ENCODE measurements at places on chromosomes 13 and 19. TPM values are rescaled to one million over a fixed set of nuclear protein-coding genes. Genes with fewer than 3 reads are reported as not detected.

DNA sequence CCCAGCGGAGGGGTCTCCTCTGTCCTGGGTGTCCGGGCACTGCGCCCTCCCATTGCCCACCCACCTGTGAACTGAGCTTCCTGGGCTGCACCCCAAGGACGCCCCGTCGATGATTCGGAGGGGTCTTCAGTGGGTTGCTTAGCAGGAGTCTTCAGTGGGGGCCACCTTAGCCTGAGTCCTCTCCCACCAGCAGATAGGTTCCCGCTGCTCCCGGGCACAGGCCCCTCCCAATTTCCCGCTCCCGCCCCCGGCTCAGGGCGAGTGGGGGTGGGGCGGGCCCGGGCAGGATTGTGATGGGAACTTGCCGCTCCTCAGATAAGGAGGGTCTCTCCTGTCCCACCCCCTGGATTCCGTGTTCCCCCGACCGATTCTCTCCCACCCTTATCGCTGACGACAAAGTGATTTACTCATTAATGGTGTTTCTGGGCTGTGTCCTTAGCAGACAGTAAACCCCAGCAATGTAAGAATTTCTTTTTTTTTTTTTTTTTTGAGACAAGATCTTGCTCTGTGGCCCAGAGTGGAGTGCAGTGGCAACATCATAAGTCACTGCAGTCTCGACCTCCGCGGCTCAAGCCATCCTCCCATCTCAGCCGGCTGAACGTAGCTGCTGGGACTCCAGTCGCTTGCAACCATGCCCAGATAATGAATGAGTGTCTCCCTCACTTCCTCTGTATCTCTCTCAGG lies 655 bp upstream of the S1PR5 start:
- no peak for DNase-seq
- H3K4me3 ChIP-seq, result peak overlapping the region; percentile 15

DNA sequence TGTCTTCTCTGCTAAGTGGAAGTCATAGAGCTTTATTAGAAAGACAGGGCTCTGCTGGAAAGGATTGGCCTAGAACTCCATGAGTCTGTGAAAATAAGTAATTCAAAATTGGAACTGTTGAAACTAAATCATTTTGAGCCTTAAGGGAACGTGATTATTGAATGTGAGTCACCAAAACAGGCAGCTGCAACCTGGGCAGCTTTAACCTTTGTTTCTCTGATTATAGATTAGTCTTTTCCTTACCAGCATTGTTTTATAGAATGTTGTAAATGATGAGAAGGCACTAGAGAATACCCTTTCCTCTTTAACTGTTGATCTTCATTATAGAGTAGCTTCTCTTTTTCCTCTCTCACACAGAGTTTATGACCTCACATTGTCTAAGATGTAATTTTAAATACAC lies 638.8 kb upstream of the SLITRK6 start:
- no peaks in the 10 kb centered on the region for H3K36me3 ChIP-seq
- H3K4me3 ChIP-seq, result no peak overlapping the region
- no peak overlapping the region for H3K27ac ChIP-seq
- no peaks in the 10 kb centered on the region for H3K4me1 ChIP-seq
- H3K27me3 ChIP-seq, result no peaks in the 10 kb centered on the region

DNA sequence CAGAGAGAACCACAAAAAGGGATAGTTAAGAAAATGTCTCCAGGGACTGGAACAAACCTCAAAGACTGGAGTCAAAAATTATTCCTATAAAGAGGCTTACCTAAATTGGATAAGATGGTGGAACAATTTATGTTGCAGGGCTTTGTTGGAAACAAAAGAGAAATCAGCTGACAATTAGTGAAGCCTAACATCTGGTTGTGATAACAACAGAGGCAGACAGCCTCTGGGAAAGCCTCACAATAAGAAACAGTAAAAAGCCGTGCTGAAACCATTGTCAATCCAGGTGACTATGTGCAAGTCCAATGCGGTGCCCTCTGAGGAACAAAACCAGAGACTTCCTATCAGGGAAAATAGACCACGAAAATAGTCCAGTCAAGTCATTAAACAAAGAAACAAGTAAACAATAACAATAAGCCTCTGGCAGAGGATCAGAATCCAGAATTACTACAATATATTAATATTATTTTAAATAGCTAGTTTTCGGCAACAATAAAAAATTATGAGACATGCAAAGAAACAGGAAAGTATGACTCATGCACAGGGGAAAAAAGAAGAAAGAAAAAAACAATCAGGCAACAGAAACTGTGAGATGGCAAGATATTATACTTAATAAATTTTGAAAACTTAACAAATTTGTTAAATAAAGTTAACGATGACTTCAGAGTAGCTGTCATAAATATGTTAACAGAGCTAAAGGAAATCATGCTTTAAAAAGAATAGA lies 99.7 kb upstream of the RXFP2 start:
- H3K4me1 ChIP-seq, result no peaks in the 10 kb centered on the region
- no peak overlapping the region for H3K27ac ChIP-seq
- no peaks in the 10 kb centered on the region for H3K27me3 ChIP-seq
- no peak for DNase-seq
- no peaks in the 10 kb centered on the region for H3K36me3 ChIP-seq

- peak overlapping the region; percentile 83 for H3K4me3 ChIP-seq
- peaks cover 37% of the 10 kb centered on the region for H3K36me3 ChIP-seq
- H3K27ac ChIP-seq, result peak overlapping the region; percentile 80
Measured at GRCh38 chr19:34403784-34404108, 453 bp upstream of the PDCD2L start.

- no peak for DNase-seq
- H3K4me1 ChIP-seq, result peaks cover 2% of the 10 kb centered on the region
- no peak overlapping the region for H3K27ac ChIP-seq
Measured at GRCh38 chr19:648904-649801, 9.5 kb downstream of the FGF22 start.

DNA sequence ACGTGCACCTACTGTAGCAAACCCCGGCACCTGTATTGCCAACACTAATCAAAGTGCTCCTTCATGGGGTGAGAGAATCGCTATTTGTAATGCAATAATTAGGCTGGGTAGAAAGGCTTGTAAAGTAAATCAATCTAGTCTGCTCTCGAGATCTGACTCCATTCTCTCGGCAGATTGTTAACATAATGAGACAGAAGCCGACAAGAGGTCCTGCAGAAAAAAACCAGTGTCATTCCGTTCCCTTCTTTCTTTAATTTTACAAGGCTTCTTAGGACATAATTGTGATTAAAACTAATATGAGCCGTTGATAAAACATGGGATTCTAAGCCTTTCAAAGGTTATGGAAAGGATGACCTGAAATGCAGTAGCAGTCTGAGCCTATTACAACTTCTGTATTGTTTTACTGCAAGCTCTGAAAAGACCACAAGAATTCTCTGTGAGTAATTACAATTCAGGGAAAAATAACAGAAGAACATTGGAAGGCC lies 530.0 kb downstream of the PCDH9 start:
- H3K36me3 ChIP-seq, result no peaks in the 10 kb centered on the region
- no peaks in the 10 kb centered on the region for H3K27me3 ChIP-seq
- H3K27ac ChIP-seq, result no peak overlapping the region
- no peak overlapping the region for H3K4me3 ChIP-seq
- no peak for DNase-seq

DNA sequence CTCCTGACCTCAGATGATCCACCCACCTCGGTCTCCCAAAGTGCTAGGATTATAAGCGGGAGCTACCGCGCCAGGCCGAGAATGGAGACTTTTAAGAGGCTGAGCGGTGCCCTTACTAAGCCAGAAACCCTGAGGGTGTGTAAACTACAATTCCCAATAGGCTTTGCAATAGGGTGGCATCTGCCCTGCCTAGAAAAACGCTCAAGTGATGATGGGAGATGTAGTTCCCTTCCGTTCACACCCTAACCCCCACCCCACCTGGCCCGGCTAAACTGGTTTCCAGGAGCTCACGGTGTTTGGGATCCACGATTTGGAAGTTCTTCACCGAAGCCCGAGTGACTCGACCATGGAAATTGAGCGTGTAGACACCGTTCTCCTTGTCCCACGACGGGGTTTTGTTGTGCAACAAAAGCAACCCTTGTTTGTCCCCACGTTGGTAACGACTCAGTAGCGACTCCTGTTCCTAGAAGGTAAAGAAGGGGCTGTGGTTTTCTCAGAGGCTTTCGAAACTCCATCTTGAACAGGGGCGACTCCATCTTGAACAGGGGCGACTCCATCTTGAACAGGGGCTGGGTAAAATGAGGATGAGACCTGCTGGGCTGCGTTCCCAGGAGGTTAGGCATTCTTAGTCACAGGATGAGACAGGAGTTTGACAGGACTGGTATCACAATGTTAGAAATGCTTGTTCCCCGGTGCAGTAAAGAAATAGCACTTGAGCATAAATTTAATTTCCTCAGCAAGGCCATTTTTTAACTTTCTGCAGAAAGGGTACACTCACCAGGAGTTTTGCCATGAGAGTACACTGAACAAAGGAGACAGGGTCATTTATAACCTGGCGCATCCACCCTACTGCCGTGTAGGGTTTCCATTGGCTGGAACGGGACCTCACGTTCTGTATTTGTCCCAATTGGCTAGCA lies 9.8 kb downstream of the PPP1R15A start:
- no peak overlapping the region for H3K27ac ChIP-seq
- H3K4me1 ChIP-seq, result peaks cover 18% of the 10 kb centered on the region
- H3K27me3 ChIP-seq, result no peaks in the 10 kb centered on the region
- peak; percentile 33 for DNase-seq
- no peak overlapping the region for H3K4me3 ChIP-seq

GRCh38 chr19:17778968-17779929 lies 15.7 kb upstream of the B3GNT3 start:
- peaks cover 15% of the 10 kb centered on the region for H3K4me1 ChIP-seq
- peak overlapping the region; percentile 25 for H3K27ac ChIP-seq
- no peak overlapping the region for H3K4me3 ChIP-seq
- no peaks in the 10 kb centered on the region for H3K27me3 ChIP-seq

DNA sequence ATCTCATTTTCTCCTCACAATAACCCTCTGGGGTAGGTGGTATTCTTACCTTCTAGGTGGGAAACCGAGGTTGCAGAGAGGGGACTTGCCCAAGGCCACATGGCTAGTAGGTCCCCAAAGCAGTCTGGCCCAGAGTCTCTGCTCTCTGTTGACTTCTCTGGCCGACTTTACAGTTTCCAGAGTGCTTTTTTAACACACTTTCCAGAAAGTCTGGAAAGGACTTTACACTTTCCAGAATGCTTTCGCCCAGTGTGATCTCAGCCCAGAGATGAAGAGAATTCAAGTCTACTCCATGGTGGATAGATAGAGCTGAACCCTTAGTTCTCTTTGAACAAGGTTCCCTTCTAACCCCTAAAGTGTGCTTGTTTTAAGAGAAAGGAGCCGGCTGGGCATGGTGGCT lies 12.2 kb downstream of the ARHGAP35 start:
- H3K4me3 ChIP-seq, result no peak overlapping the region
- H3K36me3 ChIP-seq, result peaks cover 9% of the 10 kb centered on the region
- H3K27me3 ChIP-seq, result no peaks in the 10 kb centered on the region
- peaks cover 6% of the 10 kb centered on the region for H3K4me1 ChIP-seq
- no peak for DNase-seq

DNA sequence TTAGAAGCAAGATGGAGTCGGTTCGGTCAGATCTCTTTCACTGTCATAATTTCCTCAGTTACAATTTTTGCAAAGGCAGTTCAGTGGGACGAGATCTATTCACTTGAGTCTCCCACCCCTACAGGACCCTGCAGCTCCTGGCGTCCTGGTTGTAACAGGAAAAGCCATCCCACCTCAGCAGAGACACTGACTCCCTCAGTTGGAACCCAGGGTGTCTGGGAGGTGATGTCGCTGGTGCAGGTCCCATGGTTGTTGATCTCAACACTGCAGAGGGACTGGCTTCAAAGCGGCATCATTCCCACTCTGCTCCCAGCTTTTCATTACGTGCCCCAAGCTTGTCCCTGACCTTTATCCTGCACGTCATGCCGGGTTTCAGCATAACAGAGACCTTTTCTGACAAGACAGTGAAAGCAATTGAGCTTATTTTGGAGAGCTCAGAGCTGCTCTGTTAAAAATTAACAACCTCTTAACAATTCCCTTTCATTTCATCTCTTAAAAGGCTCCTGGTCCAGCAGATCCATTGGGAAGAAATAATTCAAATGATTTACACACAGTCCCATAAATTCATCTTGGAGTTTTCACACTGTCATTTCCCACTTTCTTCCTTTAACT lies 17.6 kb upstream of the COG3 start:
- DNase-seq, result no peak
- peaks cover 2% of the 10 kb centered on the region for H3K27me3 ChIP-seq
- no peak overlapping the region for H3K4me3 ChIP-seq
- H3K4me1 ChIP-seq, result peaks cover under 1% of the 10 kb centered on the region
- H3K36me3 ChIP-seq, result no peaks in the 10 kb centered on the region

- H3K27ac ChIP-seq, result no peak overlapping the region
- no peak overlapping the region for H3K4me3 ChIP-seq
- H3K27me3 ChIP-seq, result no peaks in the 10 kb centered on the region
- no peaks in the 10 kb centered on the region for H3K4me1 ChIP-seq
Measured at GRCh38 chr13:83450591-83450990, 431.7 kb downstream of the SLITRK1 start.

The F10 gene
- not detected for total RNA-seq

The LYL1 gene
- total RNA-seq, result 2.0 TPM

The PROZ gene
- not detected for total RNA-seq

The ADM5 gene
- 4.4 TPM for total RNA-seq

The HIPK4 gene
- not detected for total RNA-seq

The CCDC169 gene
- total RNA-seq, result 0.30 TPM

The IGFL3 gene
- not detected for total RNA-seq

The FUT3 gene
- total RNA-seq, result not detected
